ENCODE measurements at places on chromosomes 7 and 10. TPM values are rescaled to one million over a fixed set of nuclear protein-coding genes. Genes with fewer than 3 reads are reported as not detected.
A peak's percentile ranks its signal among the peaks of the same experiment; 100 is the strongest.

DNA sequence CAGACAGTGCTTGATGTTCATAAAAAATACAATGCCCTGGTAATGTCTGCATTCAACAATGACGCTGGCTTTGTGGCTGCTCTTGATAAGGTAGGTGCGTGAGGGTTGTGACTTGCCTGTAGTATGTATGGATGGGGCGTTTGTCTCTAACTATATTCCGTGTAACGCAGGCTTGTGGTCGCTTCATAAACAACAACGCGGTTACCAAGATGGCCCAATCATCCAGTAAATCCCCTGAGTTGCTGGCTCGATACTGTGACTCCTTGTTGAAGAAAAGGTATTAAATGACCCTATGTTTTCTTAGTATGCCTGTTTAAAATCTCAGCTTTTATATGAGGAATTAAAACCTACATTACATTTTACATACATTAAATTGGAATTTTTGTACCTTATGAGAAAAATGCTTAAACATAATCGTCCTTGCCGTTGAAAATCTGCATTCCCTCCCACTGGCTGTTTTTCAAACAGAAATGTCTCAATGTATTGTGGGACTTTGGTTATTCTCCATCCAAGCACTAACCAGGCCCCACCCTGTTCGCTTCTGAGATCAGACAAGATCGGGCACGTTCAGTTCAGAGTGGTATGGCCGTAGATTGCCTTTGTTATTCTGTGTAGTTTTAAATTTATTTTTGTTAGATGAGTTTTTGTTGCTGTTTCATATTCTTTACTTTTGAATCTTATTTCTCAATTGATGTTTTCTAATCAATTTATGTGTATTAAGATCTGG lies 85.3 kb downstream of the CUL1 start:
- H3K36me3 ChIP-seq = peaks cover 40% of the 10 kb centered on the region
- H3K4me3 ChIP-seq = no peak overlapping the region
- no peaks in the 10 kb centered on the region for H3K4me1 ChIP-seq
- no peaks in the 10 kb centered on the region for H3K27me3 ChIP-seq
- no peak overlapping the region for H3K27ac ChIP-seq

- H3K27ac ChIP-seq = peak overlapping the region; percentile 46
- no peaks in the 10 kb centered on the region for H3K27me3 ChIP-seq
- peaks cover 55% of the 10 kb centered on the region for H3K4me1 ChIP-seq
- no peaks in the 10 kb centered on the region for H3K36me3 ChIP-seq
- peak; percentile 58 for DNase-seq
Observed at GRCh38 chr10:4130685-4131084, 345.7 kb upstream of the KLF6 start.

Gene ICA1
- total RNA-seq = 1.2 TPM

DNA sequence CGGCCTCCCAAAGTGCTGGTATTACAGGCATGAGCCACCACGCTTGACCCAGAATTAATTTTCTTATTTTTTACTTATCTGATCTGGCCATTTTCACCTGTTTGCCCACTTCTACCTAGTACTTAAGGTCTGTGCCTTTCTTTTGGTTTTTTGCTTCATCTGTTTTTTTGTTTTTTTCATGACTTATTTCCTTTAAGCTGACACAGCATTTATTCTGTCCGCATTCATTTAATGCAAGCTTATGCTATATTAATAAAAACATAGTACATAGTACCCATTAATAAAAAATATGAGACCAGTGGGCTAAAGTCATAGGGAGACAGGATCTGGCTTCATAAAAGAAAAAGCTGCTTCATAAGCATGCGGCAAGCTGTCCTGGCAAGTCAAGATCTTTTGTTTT lies 205.4 kb downstream of the ZEB1 start:
- H3K27me3 ChIP-seq = no peaks in the 10 kb centered on the region
- H3K4me3 ChIP-seq = no peak overlapping the region
- H3K36me3 ChIP-seq = peaks cover 10% of the 10 kb centered on the region

Gene SAP25
- total RNA-seq = 126 TPM

Gene PAPOLB
- total RNA-seq = not detected

DNA sequence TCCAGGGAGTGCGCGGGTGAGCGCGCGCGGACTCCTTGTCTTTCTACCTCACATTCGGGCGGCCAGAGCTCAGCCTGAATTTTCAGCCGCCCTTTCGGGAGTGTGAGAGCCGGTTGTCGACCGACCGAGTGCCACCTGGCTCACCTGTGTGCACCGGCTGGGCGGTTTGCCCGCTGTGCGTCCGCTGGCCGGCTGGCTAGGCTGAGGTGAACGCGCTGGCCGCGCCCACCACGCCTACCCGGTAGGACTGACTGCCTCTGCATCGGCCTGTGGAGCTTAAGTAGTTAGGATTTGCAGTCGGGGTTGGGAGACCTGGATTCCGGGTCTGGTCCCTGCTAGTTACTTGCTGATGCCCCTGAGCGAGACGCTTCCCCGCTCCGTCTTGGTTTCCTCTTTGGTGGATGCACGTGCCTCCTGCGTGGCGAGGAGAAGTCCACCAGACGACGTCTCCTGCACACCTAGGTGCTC lies 553 bp downstream of the TSPAN15 start:
- peaks cover 26% of the 10 kb centered on the region for H3K4me1 ChIP-seq
- H3K27ac ChIP-seq = peak overlapping the region; percentile 49
- no peak overlapping the region for H3K4me3 ChIP-seq
- no peaks in the 10 kb centered on the region for H3K36me3 ChIP-seq
- no peaks in the 10 kb centered on the region for H3K27me3 ChIP-seq

DNA sequence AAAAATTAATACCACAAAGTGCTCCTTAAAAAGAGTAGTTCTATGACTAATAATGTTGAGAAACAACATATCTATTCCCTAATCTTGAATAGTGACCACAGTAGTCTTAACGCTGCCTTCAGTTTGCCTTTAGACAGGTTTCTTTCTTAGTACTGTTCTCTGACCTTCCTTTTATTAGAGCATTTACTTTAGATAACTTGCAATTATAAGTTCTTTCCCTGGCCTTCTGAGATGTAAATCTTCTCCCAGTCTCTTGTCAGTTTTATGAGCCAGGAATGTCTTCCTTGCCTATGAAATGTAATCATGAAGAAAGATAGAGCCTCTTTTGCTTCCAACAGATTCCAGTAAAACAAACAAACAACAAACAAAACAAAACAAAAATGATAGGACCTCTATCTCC lies 1119.8 kb upstream of the LRRTM3 start:
- H3K4me3 ChIP-seq = no peak overlapping the region
- no peak for DNase-seq
- H3K27ac ChIP-seq = no peak overlapping the region
- H3K4me1 ChIP-seq = no peaks in the 10 kb centered on the region
- no peaks in the 10 kb centered on the region for H3K36me3 ChIP-seq

GRCh38 chr7:124712017-124712416 lies 53.6 kb downstream of the GPR37 start:
- no peaks in the 10 kb centered on the region for H3K36me3 ChIP-seq
- no peak overlapping the region for H3K27ac ChIP-seq
- no peak for DNase-seq
- H3K4me3 ChIP-seq = no peak overlapping the region
- H3K27me3 ChIP-seq = no peaks in the 10 kb centered on the region

DNA sequence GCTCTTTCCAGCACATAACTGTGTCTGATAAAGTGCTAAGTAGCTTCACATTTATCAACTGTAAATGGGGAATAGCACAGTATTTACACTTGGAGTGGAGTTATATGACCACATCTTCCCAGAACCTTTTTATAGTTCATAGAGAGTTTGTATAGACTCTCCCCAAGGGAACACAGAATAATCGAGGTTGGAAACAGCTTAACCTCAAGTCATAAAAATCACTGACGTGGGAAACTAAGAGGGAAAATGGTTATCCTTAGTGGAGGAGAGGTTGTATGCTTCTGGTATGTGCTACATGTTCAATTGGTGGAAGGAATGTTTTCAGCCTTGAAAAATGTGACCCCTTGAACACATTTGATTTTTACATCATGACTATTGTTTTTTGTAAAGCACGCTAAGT lies 167.9 kb upstream of the KIAA1217 start:
- no peak overlapping the region for H3K27ac ChIP-seq
- H3K36me3 ChIP-seq = no peaks in the 10 kb centered on the region
- H3K4me1 ChIP-seq = no peaks in the 10 kb centered on the region
- no peak overlapping the region for H3K4me3 ChIP-seq
- DNase-seq = no peak

Gene CASTOR2
- 3.9 TPM for total RNA-seq

- H3K27me3 ChIP-seq = no peaks in the 10 kb centered on the region
- H3K4me3 ChIP-seq = no peak overlapping the region
- no peaks in the 10 kb centered on the region for H3K36me3 ChIP-seq
- peaks cover 6% of the 10 kb centered on the region for H3K4me1 ChIP-seq
Observed at GRCh38 chr7:103141753-103142404, 7.0 kb downstream of the NAPEPLD start.

Gene LLCFC1
- total RNA-seq = not detected

DNA sequence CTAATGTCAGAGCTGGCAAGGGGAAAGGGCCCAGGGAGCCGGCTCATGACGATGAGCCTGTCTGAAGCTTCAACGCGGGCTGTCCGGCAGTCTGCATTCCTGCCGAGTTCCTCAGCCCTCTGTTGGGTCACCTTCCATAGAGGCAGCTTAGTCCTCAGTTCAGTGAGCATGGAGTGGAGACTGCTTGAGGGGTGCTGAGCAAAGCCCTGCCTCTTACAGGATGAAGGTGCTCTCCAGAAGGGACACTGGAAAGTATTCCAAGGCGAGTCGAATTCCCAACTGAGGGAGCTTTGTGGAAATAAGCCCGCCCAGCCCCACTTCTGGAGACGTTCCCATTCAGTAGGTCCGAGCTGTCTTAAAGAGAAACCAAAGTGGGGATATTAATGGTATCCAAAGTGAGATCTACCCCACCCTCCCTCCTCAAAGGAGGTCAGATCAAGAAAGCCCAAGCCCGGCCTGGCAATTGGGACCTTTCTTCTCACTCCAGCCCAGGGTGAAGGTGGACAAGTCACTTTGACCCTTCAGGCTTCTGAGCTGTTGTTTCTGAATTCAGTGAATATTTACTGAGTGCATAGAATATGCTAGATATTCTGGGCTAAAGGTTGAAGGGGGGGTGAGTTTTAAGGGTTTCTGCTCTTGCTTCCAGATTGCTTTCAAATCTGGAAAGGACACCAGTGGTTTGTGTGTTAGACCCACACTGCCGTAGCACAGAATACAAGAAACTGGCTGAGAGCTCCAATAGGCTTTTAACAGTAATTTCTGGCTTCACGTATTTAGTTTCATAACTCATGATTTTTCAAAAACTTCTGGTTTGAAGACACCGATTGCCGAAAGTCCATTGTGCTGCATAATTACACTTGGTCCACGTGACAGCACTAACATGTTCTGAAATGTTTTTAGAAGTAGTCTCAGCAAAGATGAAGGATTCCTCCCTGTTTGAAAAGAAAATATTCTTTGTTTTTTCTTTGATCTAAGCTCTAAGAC lies 3.5 kb downstream of the EGFR start:
- no peak for DNase-seq
- H3K36me3 ChIP-seq = no peaks in the 10 kb centered on the region
- no peak overlapping the region for H3K4me3 ChIP-seq
- H3K4me1 ChIP-seq = no peaks in the 10 kb centered on the region
- no peak overlapping the region for H3K27ac ChIP-seq

GRCh38 chr10:16887565-16887964 lies 70.3 kb upstream of the RSU1 start:
- DNase-seq = no peak
- H3K36me3 ChIP-seq = no peaks in the 10 kb centered on the region
- H3K4me3 ChIP-seq = no peak overlapping the region
- H3K27me3 ChIP-seq = no peaks in the 10 kb centered on the region

DNA sequence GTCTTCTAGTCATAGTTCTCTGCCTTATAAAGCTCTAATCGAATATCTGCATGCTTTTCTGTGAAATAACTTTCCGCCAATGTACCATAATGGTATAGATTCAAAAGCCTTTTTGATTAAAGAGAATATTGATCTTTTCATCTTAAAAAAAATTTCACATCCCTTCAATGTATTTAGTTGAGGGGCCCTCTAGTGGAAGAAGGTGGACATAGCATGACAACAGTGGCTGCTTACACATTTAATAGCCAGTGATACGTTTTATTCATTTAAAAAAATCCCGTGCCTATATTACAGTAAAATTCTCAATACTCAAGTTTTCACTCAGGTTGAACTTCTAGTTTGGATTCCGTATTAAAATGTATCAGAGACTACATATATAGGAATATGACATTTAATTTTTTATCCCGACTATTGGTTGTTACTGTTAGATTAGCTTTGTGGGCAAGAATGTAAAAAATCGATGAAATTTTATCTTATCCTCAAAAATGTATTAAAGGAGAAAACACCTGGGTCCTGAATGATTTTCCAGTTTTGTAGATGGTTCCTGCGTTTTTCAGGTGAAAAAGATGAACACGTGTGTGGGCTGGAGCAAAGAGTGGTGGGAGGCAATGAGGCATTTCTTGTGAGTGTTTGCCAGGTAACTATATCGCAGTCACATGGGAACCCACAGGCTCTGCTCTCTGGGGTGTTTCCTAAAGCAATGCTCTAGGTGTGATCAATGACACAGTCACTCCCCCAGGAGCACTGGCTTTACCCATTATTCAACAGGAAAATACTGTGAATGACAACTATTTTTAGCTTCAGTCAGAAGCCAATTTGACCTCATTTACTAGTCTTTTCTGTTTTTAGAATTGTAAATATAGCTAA lies 24.1 kb upstream of the PNLIP start:
- H3K27ac ChIP-seq = no peak overlapping the region
- DNase-seq = no peak
- no peaks in the 10 kb centered on the region for H3K36me3 ChIP-seq
- no peaks in the 10 kb centered on the region for H3K4me1 ChIP-seq

Gene CALHM3
- total RNA-seq = not detected

DNA sequence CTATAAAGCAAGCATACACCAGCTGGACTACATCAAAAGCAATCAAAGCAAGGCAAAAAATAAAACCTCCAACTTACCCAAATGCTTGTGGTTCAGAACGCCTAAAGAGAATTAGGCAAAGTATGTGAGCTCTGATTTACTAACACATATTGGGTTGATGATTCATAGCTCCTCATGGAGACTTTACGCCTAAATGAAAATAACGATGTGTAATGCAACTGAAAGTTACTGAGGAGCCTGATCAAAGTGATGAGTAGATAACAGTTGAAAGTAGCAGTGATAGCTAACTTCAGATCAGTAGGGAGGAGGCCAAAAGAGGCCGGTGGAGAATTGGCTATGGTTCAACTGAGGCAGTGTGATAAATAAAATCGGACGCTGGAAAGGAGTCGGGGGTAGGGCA lies 85.0 kb downstream of the MPP7 start:
- peaks cover 12% of the 10 kb centered on the region for H3K4me1 ChIP-seq
- H3K27ac ChIP-seq = no peak overlapping the region
- DNase-seq = no peak
- H3K36me3 ChIP-seq = no peaks in the 10 kb centered on the region

DNA sequence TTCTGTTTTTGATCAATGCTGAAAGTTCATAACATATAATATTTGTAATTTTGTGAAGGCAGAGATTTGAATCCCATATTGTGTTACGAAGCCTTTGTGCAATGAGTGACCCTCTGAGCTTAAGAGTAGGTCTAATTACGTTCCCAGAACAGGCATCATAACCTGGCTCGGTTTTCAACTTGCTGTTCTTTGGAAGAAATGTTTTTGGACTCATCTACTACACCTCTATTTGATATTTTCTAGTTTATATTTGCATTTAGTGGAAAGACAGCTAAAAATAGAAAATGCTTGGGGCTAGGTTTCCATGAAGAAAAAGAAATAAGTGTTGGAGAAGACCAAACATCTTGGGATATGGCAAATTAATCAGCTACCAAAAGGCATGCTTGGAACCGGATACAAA lies 234.8 kb downstream of the AGMO start:
- no peaks in the 10 kb centered on the region for H3K27me3 ChIP-seq
- no peak overlapping the region for H3K4me3 ChIP-seq
- H3K36me3 ChIP-seq = no peaks in the 10 kb centered on the region
- no peaks in the 10 kb centered on the region for H3K4me1 ChIP-seq

GRCh38 chr10:14478604-14479003 lies 147.9 kb upstream of the FRMD4A start:
- H3K27me3 ChIP-seq = no peaks in the 10 kb centered on the region
- H3K36me3 ChIP-seq = no peaks in the 10 kb centered on the region
- DNase-seq = peak; percentile 12
- no peaks in the 10 kb centered on the region for H3K4me1 ChIP-seq

Gene PDZD7
- total RNA-seq = 1.8 TPM
